Smooth muscle cell of the umbilical artery (primary cell): ENCODE measurements at places on chromosomes 12 and 14. TPM values are rescaled to one million over a fixed set of nuclear protein-coding genes. Genes with fewer than 3 reads are reported as not detected.

DIO2 gene
- 0.09 and 0.59 TPM in 2 replicates for total RNA-seq

EMP1 gene
- total RNA-seq: 3.9 and 39.9 TPM in 2 replicates

C2CD5 gene
- total RNA-seq: 17.2 and 24.8 TPM in 2 replicates

COCH gene
- 0.32 TPM in 1 of 2 replicates, not detected in the other for total RNA-seq

NDRG2 gene
- total RNA-seq: 0.37 and 0.89 TPM in 2 replicates

PTPN6 gene
- not detected in 2 replicates for total RNA-seq

CMA1 gene
- not detected in 2 replicates for total RNA-seq

ANHX gene
- not detected in 2 replicates for total RNA-seq

CATSPERB gene
- not detected in 2 replicates for total RNA-seq

IAPP gene
- not detected in 2 replicates for total RNA-seq

SDR9C7 gene
- not detected in 2 replicates for total RNA-seq

RASSF8 gene
- total RNA-seq: 58.8 and 69.3 TPM in 2 replicates

SLC22A17 gene
- total RNA-seq: 30.4 and 54.9 TPM in 2 replicates

ARHGAP9 gene
- total RNA-seq: 0.14 TPM in 1 of 2 replicates, not detected in the other

IGFBP6 gene
- total RNA-seq: 202 and 245 TPM in 2 replicates

REP15 gene
- 2.1 and 5.0 TPM in 2 replicates for total RNA-seq

KRT80 gene
- 0.30 and 0.83 TPM in 2 replicates for total RNA-seq

PRPH gene
- total RNA-seq: not detected in 2 replicates

PRR4 gene
- total RNA-seq: 1.2 and 2.0 TPM in 2 replicates

BORCS5 gene
- total RNA-seq: 11.9 and 13.3 TPM in 2 replicates

FGF23 gene
- total RNA-seq: not detected in 2 replicates

GDF3 gene
- not detected in 2 replicates for total RNA-seq

FAM161B gene
- total RNA-seq: 4.2 and 4.4 TPM in 2 replicates

WIF1 gene
- total RNA-seq: not detected in 2 replicates

HCAR3 gene
- not detected in 2 replicates for total RNA-seq

PIK3C2G gene
- total RNA-seq: not detected in 2 replicates

PSMC6 gene
- 113 and 159 TPM in 2 replicates for total RNA-seq

TPPP2 gene
- not detected in 2 replicates for total RNA-seq

NRXN3 gene
- total RNA-seq: 3.3 and 7.9 TPM in 2 replicates

KRT75 gene
- total RNA-seq: not detected in 2 replicates

AQP2 gene
- not detected in 2 replicates for total RNA-seq

SLC5A8 gene
- total RNA-seq: not detected in 2 replicates

MANSC4 gene
- 0.89 TPM in 1 of 2 replicates, not detected in the other for total RNA-seq

PRKCH gene
- 3.1 and 5.9 TPM in 2 replicates for total RNA-seq

APOF gene
- total RNA-seq: not detected in 2 replicates

GPRC5D gene
- total RNA-seq: not detected in 2 replicates

PRPF39 gene
- total RNA-seq: 32.4 and 40.1 TPM in 2 replicates

KRT82 gene
- total RNA-seq: not detected in 2 replicates

ENDOU gene
- total RNA-seq: under 0.01 and 0.14 TPM in 2 replicates
